Iris pigment epithelial cell (primary cell): ENCODE measurements at places on chromosomes 7 and 10.

GRCh38 chr7:127383123-127383835, 9.2 kb downstream of the ZNF800 start:
- peak; percentile 60 for DNase-seq

- no peak for DNase-seq
These were observed 99.6 kb downstream of the PRPF18 start for GRCh38 chr10:13686331-13686752.

- DNase-seq: no peak
These were observed 114.2 kb downstream of the BTRC start for GRCh38 chr10:101468159-101468558.

DNA sequence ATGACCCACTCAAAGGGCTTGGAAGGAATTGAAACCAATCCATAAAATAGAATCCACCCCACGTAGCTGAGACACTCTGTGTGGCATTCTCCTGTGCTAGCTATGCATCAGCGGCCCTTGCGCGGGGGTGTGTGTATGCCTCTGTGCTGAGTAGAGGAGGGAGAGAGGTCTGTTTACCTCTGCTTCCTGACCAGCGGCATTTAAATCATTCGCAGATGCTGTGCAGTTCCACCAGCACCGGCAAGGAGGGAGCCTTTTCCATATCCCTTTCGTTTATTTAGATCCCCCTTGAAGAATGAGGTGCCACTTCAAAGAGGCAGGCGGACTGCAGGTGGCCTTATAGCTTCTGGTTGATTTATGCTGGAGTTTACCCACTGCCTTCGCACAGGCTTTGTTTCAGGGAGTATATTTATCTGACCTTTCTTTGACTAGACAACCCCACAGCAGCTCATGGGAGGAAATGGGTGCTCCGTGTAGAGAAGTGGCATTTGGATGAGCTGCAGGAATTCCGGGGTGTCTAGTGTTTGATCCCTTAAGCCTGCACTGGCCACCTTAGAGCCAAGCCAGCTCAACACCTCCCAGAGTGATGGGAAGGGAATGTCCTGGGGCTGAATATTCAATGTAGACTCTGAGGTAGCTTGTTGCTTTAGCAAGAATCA, 11.4 kb downstream of the C10orf53 start:
- peak; percentile 18 for DNase-seq

DNA sequence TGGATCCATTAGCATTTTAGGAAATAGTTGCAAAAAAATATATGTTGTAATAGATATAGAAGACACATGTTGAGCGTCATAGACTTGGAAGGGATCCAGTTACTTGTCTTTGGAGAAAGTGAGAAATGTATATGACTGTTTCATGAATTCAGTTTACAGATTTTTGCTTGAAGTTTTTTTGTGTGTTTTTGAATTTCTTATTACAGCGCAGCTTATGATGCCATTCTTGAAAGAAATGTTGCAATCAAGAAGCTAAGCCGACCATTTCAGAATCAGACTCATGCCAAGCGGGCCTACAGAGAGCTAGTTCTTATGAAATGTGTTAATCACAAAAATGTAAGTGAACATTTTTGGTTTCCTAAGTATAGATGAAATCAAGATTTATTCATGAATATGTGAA, 98.2 kb downstream of the MAPK8 start:
- peak; percentile 86 for DNase-seq
